ENCODE measurements at places on chromosomes 4 and X.

GRCh38 chrX:13776387-13776786 lies 40.5 kb downstream of the GPM6B start:
- no peak for DNase-seq

- no peak for DNase-seq
Observed at GRCh38 chr4:17322514-17322913, 189.4 kb downstream of the QDPR start.

DNA sequence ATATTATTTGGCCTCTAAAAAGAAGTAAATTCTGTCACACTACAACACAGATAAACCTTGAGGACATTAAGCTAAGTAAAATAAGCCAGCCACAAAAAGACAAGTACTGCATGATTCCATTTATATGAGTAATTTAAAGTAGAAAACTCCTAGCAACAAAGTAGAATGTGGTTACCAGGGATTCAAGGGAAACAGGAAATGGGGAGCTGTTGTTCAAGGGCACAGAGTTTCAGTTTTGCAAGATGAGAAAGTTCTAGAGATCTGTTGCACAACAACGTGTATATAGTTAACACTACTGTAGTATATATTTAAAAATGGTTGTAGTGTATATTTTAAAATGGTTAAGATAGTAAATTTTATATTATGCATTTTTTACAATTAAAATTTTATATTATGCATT lies 25.4 kb downstream of the SEC31A start:
- no peak for DNase-seq

DNA sequence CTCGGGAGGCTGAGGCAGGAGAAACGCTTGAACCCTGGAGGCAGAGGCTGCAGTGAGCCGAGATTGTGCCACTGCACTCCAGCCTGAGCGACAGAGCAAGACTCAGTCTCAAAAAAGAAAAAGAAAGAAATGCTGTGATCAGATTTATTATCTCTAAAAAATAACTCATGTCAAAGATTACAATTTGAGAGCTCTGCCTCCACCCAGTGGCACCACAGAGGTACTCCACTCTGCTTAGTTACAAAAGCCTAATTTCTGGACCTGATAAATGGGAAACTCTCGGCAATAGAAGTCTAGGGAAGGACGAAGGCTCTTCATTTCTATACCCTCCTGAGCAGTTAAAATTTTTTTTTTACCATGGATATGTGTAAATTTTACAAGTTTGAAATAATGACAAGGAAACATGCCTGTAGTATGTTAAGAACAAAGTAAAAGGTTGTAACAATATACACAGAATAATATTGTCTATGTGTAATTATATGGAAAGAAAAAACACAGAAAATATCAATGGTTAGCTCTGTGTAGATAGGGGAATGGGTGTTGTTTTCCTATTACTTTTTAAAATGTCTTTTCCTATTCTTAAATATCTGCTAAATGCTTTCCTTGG lies 149.8 kb downstream of the STIM2 start:
- DNase-seq, result peak; percentile 52

DNA sequence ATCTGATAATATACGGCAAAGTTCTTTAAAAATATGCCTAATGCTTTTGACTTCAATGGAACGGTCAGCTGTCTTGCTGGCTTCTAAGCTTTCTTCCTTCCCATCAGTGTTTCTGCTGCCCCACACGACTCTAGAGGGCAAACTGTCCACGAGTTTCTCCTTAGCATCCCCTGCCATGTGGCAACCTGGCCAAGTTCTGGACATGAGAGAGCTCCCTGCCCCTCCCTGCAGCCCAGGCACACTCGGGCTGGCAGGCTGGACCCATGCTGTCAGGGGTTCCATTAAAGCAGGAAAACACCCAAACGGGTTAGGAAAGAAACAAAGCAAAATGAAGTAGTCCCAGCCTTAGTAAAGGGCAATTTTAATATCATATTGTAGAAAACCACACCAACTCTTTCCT lies 38.8 kb downstream of the KDR start:
- no peak for DNase-seq

Data from tibial nerve (tissue), 4 donors.